ENCODE measurements at places on chromosomes 7 and 10. TPM values are rescaled to one million over a fixed set of nuclear protein-coding genes. Genes with fewer than 3 reads are reported as not detected.
A peak's percentile ranks its signal among the peaks of the same experiment; 100 is the strongest.

Gene LOXL4
- total RNA-seq = not detected

DNA sequence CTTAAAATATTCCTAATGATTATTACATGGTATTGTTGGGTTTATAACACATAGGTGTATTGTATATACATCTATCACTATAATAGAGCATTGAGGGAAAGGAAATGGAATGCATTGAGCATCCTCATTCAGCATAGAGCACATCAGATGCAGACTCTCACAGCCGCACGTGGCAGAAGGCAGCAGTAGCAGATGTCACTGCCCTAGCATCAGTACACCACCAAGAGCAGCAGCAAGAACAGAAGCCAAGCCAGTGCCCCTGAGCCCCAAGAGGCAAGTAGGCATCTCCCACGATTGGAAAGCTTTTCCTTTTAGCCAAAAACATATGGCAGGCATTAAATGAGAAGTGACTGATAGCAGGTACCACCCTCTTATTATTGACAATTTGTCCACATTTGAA is 510.0 kb downstream of the TNS3 start:
- no peak for DNase-seq

DNA sequence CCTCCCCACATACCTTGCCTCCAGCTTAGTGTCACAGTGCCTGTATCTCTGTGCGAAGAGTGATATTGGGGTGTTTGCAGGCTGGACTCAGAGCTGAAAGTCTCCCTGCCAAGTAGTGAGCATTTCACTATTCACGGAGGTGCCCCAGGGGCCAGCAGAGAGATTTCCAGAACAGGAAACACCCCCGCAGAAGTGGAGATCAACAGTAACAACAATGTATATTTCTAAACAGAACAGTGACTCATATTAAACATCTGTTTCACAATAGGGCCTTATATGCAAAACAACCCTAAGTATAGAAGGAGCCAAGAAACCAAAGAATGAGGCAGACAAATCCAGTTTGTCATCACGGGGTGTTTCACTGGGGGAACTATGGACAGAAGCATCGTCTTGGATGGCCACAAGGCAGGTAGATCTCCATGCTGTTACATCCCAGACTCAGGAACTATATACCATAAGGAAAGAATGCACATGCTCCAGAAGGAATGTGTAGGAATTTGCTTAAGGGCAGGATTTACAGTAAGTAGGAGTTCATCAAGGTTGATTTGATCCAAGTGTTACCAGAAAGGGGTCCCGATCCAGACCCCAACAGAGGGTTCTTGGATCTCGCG is 29.3 kb upstream of the CCL24 start:
- DNase-seq = peak; percentile 74

DNA sequence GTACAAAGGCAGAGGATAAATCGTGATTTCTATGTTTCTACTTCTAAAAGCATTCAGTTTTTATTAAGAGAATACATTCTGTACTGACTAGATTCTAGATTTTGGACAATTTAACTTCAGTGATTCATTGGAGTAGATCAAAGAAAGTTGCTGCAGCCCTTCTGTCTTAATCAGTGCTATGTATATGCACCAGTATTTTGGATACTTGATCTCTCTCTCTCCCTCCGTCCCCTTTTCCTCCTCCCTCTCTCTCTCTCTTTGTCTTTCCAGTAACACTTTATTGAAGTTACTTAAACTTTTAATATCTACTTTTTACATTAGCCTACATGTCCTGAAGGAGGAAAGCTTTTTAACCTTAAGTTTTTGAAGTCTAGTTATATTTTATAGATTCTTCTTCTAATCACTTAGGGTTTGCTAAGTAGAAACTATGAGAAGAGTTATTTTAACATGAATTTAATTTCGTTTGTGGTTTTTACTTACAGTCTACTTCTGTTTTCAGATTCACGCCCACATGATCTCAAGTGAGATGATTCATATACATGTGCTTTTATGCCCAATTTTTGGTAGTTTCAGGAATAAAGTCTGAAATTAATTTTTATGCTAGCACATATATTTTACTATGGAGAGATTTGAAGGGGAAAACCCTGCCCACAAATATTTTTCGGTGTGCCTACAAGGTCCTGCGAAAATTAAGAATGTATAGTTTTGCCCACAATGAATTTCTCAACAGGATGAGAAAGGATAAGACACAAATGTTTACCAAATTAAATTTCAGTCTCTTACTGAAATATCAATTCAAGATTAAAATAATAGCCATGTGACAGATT is 9.1 kb downstream of the MDFIC start:
- DNase-seq = no peak

DNA sequence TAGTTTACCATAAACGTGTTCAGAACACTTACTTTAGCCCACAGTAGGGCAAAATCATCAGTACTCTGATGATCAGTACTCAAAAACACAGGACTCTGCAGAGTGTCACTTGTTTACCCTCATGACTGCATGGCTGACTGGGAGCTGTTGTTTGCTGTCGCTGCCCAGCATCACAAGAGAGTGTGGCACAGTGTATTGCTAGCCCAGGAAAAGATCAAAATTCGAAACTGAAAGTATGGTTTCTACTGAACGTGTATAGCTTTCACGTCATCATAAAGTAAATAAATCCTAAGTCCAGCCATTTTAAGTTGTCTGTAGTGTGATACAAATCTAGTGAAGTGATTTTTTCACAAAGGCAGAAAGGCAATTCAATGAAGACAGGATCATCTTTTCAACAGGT is 184.6 kb downstream of the RAMP3 start:
- no peak for DNase-seq

DNA sequence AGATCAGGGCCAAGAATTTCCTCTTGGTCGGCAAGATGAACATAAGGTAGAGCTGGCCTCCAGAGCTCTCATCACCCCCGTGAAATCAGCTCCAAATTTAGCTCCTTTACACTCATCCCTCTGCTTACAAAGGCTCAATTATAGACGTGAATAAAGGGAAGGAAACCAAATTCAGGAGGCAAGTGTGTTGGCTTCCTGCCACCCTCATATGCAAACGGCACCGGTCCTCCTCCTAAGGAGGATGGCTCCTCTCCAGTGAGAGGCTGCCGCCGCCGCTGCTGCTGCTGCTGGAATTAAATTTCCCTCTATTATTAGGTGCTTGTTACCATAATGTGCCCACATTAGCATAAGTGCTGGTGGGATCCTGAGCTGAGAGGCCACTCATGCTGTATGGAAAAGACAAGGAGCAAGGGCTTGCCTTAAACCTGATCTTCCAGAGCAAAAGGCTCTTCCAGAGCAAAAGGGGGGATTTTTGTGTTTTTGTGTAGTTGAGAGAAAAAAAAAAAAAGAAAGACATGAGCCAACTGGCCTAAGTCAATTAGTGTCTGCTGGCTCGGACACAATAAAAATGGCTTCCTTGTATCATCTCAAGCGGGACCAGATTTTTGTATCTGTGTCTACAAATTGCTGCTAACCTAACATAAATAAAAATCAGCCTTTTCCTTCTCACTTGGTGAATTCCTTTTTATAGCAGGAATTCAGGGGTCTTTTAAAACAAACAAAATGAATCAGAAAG is 68.4 kb downstream of the CDHR3 start:
- no peak for DNase-seq

- peak; percentile 94 for DNase-seq
These were observed 95.8 kb upstream of the CACUL1 start for GRCh38 chr10:118850418-118851061.

Gene SMIM30
- 49.8 TPM for total RNA-seq

GRCh38 chr10:60424971-60425370 is 35.3 kb upstream of the ANK3 start:
- DNase-seq = no peak

GRCh38 chr10:103277713-103278536 is 987 bp downstream of the INA start:
- no peak for DNase-seq

GRCh38 chr7:149310113-149310836 is 48.3 kb downstream of the ZNF783 start:
- DNase-seq = peak; percentile 36

DNA sequence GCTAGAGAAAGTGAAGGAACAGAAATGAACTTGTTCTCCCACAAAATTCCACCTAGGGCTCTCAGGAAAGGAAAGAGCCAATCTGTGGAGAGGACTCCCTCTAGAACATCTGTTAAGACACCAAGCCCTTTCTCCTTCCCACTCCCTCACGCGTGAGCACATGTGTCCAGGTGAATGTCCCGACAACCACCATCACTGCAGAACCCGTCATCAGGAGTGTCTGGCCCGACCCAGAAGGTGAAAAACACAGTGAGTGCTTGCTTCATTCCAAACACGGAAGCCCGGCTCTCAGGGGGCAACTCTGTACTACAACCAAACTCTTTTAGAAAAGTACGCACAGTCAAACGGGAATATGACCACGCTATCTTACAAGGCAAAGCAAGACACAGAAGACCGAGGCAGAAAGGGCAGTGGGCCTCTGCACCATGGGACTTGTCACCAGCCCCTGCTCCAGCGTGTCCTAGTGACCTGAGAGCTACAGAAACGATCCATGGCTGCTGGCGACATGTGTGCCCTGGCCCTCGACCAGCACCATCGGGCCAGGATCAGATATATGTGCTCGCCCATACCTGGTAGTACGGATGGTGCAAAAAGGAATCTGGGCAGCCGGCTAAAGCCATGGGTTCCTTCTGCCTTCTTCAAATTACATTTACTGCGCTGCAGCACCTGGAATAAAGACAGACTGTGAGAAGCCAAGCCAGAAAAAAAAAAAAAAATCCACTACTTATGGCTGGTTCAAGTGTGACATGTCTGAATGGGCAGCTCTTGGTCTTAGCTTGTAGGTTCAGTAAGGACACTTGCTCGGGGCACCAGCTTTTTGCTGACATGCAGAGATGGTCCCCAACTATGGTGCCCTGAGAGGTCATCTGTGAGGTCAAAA is 50.8 kb downstream of the GRB10 start:
- no peak for DNase-seq

DNA sequence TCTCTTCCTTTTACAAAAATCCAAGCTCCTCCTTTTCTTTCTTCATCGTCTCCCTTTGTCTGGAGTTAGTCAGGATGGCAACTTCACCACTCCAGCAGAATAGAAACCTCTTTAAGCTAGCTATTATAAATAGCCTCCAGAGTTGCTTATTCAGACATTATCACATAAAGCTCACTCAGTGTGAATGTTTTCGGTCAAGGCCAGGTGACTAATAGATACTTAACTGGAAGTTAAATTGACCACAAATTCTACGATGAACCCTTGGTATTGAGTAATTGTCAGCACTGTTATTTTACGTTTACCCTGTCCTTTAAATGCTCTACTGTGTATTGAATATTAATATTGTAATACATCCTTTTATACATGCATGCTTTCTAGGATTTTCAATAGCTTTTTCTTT is 340.4 kb downstream of the OTUD1 start:
- no peak for DNase-seq

DNA sequence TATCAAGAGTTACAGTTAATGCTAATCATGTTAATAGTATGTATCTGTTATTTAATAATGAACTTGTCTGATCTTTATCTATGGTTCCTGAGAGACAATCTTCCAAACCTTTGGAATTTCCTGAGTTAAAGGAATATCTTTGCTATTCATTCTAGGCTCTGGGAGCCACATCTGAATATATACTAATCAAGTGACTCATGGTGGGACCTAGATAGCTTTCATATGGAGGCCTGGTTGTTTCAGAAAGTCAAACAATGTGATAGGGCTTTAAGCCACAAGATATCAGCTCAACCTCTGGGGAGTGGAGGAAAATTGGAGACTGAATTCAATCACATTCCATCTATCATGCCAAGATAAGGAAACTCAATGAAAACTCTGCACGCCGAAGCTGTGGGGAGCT is 746.4 kb downstream of the TNS3 start:
- no peak for DNase-seq

Gene SLC26A4
- total RNA-seq = 1.0 TPM

DNA sequence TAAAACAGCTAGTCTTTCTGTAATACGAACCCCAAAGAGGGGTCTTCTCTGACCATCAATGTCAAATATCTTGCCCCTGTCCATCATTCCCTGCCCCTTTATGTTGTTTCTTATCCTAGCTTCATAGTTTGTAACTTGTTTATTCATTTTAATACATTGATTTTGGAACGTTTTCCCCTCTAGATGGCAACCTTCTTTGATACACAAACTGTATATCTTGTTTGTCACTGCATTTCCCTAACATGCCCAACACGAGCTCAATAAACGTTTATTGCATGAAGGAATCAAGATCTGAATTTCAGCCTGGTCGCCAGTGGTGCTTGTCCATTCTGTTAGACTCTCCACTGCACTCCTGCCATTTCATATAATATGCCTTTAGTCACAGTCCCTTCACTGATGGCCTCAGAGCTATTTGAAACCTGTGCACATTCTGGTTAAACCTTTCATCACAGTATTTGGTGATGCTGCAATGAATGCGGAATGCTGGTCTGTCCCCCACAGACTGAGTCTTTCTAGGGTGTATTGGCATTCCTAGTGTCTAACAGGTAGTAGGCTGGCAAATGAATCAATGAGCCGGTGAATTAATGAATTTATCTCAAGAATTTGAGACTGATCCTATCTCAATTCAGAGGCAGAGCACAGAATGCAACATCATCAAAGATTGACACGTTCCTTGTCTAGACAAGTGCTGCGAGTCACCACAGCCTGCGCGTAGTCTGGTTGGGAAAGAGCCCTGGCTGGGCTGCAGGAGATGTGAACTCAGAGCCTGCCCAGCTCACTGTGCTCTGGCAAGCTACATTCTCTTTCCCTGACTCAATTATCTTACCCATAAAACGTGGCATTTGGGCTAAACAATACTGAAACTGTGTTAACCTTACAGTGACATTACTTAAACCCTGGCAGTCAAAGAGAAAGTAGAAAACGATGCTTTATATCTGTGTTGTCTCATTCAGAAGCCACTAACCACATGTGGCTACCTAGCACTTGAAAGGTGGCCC is 55.2 kb upstream of the FRMD4A start:
- DNase-seq = peak; percentile 55
